Stimulated activated CD4-positive, alpha-beta T cell treated with anti-CD3 and anti-CD28 coated beads, Interleukin-12 subunit alpha, Interleukin-12 subunit beta, amount 100 ng/mL, for 24 hours (primary cell): ENCODE measurements at places on chromosomes 7 and 10.

DNA sequence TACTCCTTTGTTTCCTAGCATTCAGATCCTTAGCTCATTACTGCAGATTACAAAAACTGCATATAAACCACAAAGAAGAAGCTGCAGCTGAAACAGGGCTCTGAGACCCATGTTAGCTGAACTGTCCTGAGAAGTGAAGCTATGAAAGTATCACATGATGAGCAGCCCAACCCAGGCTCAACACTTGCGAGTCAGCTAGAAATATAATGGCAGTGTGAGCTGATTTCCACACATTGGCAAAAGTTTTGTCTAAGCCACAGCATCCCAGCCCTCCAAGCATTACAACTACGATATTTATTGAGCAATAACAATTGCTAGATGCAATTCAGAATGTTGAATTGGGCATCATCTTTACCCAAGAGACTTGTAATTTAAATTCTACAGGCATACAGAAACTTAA, 34.5 kb upstream of the SKAP2 start:
- DNase-seq = no peak

GRCh38 chr7:8590791-8591190, 157.4 kb downstream of the NXPH1 start:
- DNase-seq = no peak

- DNase-seq = no peak
Observed at GRCh38 chr7:105216786-105217185, 171.9 kb downstream of the SRPK2 start.

GRCh38 chr7:18419456-18419855, 76.1 kb upstream of the HDAC9 start:
- no peak for DNase-seq

DNA sequence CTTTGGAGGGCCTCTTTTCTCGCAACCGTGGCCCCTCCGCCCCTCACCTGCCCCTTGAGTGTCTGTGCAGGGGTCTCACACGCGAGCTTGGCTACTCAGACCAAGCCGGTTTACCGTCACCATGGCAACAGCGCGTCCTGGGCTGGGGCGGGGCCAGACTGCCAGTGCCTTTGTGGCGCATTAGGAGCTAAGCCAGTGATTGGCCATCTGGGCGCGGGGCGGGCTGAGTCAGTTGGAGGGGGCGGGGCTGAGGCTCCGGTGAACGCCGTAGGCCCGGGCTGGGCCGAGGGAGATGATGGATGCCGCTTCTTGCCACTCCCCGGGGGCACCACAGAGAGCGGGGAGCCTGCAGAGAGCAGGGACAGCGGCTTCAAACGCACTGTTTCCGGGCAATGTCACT, 48.7 kb upstream of the FXYD4 start:
- DNase-seq = peak; percentile 83

- DNase-seq = no peak
Observed at GRCh38 chr10:130963786-130964522, 347.6 kb downstream of the TCERG1L start.

GRCh38 chr7:13416071-13416470, 573.4 kb downstream of the ETV1 start:
- no peak for DNase-seq

DNA sequence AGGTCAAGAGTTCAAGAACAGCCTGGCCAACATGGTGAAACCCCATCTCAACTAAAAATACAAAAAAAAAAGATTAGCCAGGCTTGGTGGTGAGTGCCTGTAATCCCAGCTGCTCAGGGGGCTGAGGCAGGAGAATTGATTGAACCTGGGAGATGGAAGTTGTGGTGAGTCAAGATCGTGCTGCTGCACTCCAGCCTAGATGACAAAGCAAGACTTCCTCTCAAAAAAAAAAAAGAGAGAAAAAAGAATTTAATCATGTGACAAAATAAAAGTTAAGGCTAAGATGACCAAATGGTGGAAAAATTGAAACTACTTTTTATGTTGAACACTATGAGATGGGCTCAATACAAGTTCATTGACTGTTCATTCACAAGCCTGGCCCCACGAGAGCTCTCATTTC, 141.1 kb upstream of the WDR11 start:
- DNase-seq = no peak

DNA sequence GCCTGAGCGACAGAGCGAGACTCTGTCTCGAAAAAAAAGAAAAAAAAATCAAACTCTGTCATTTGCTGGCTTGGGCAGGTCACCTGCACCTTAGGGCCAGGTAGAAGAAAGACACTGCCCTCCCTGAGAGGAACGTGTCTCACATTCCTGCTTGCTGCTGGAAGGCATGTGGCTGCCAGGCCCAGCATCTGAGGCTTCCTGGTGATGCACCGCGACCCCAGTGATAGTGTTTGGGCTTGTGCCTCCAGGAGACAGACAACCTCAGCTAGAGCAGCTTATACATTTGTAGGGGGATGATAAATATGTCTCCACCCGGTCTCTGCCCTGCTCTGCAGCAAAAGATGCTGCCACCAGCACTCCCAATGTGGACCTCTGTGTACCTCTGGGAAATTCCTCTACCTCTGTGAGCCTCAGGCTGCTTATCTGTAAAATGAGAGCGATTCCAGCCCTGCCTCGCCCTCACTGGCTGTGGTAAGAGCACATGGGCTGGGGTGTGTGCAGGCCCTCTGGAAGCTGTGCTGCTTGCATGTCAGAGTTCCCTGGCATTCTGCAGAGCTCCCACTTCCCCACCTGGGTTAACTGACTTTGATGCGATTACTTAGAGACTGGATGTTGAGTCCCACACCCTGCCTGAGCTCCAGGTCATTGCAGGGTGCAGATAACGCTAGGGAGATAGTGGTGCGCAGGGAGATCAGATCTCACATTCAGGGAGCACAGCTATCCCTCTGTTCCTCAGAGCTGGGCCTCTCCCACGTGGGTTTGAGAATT, 19.9 kb downstream of the SLC29A3 start:
- DNase-seq = no peak

- no peak for DNase-seq
Observed at GRCh38 chr7:30349170-30349569, 64.8 kb downstream of the ZNRF2 start.

GRCh38 chr7:1994931-1995330, 237.8 kb downstream of the MAD1L1 start:
- no peak for DNase-seq

GRCh38 chr10:102812231-102812876, 24.9 kb downstream of the CYP17A1 start:
- no peak for DNase-seq

DNA sequence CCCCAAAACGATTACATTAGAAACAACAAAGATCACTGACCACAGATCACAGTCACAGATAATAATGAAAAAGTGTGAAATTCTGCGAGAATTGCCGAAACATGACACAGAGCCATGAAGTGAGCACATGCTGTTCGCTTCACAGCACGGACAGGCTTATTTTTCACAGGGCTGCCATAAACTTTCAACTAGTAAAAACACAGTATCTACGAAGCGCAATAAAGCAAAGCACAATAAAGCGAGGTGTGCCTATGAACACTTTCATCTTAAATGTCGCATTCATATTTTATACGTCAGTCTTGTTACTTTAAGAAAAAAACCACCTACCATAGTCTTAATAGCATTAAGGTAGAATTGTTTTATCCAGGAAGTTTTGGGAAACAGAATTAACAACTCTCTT, 51.5 kb downstream of the ESYT2 start:
- DNase-seq = no peak

DNA sequence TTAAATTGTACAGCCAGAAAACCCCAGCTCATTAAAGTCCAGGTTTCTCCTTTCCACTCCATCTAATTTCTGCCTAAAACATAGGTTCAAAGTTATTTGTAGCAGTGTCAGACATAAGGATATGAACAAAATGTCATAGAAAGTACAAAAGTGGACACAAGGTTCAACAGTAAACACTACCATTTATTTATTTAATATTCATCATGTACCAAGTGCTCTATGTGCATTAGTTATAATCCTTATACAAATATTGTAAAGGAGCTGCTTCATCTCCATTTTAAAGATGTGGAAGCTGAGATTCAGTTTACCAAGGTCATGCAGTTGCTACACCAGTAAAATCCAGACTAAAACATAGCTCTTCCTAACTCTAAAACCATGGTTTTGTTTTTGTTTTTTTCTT, 52.0 kb upstream of the CDK1 start:
- DNase-seq = no peak

DNA sequence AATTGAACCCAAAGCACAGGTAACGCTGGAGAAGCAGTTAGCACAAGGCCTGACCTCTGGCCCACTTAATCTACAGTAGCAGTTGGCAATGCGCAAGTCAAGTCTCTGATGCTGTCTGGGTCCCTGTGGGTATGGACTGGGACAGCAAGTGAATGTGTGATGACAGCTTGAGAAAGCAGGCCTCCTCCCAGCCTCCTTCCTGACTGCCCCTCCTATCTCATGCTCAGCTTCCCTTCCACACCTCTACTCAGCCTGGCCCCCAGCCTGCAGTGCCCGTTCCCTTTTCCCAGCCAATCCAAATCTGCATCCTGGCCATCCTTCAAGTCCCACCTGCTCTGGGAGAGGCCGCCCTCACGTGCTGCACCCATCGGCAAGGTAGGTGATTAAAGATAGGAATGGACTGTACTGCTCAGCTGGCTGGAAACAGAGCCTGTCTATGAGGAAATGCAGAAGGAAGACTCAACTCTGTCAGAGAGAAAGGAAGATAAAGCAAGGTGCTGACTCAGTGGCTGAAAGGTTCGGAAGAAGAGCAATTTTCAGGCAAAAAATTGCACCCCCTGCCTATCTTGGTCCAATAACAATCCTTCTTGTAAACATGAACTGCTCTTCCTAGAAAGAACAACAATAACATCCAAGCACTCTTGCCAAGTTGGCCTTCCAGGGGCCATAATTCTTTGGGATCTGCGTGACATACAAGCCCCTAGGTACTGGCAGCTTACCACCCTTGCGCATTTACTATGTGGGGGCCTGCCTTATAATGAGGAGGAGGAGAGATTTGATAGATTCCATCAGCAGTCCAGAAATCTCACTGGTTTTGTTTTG, 16.6 kb upstream of the FGFR2 start:
- no peak for DNase-seq

GRCh38 chr10:120580918-120581895, 124.2 kb downstream of the PLPP4 start:
- DNase-seq = no peak

DNA sequence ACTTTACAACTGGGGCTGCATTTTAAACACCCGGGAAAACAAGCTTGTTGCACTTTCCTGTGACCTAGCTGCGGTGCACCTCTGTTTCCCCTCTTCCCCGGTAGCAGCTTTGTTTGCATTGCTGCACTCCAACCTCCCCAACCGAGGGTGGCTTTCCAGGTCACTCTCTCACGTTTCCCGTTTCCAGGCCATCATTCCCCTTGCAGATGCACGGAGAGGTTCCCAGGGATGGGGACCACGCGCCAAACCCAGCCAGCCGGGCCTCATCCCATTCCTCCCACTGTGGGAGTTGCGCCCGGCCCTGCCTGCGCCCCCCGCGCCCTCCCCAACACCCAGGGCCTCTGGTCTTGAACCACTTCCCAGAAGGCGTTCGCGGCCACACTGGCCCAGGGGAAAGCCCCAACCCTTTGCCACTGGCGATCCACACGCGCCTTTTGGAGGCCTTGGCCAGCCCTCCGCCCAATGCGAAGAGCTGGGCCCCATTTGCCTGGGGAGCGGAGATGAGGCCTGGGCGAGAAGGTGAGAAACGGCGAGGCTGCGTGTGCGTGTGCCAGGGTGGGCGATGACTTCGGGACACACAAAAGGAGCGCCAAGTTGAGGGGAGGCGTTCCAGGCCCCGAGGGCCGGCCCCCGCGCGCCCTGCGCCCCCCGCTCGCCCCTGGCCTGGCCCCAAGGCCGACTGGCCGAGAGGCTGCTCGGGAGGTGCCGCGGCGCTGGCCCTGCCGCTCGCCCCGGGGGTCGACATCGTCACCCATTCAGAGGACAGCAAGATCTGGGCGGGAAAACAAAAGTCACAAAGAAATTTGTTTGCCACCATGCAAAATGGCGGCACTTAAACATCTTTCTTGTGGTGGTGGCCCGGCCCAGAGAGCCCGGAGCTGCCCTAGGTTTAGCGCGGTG, 15.9 kb downstream of the SKIDA1 start:
- DNase-seq = no peak

- no peak for DNase-seq
Observed at GRCh38 chr10:77179015-77179695, 458.5 kb downstream of the KCNMA1 start.

GRCh38 chr7:140263277-140263676, 86.5 kb upstream of the KDM7A start:
- no peak for DNase-seq

- no peak for DNase-seq
Observed at GRCh38 chr7:41942468-41943093, 239.7 kb upstream of the INHBA start.

GRCh38 chr10:99369551-99369950, 40.4 kb downstream of the CNNM1 start:
- DNase-seq = no peak

- DNase-seq = no peak
Observed at GRCh38 chr10:69337296-69338132, 59.2 kb downstream of the HK1 start.

DNA sequence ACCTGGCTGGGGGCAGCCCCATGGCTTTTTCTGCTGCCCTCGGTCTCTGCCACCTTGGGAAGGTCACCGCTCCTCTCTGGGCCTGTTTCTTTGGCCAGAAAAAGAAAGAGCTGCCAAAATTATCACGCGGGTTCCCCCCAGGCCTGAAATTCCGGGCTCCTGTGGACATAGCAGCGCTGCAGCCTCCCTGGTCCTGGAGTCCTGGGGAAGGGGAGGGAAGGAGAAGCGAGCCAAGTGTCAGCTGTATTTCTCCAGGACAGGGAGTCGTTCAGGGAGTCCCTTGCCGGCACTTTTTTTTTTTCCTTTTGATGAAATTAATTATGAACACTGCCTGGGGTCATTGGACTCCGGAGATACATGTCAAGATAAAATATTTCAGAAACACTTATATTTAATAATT, 152.3 kb upstream of the GPR26 start:
- DNase-seq = no peak

DNA sequence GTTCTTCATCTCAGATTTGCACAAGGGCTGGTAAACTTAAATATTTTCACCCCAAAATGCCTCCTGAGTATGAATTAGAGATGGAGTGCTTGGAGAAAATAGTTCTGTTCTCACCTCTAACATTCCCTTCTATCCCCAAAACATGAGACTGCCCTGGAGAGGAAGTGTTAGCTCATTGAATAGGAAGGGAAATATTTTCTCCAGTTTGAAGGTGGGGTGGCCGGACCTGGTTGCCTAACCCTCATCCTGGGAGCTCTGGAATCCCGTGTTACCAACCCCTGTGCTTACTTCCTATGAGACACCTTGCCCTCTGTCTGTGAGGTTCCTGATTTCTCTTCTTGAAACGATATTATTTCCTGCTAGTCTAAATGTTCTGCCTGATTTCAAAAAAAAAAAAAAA, 779 bp downstream of the IFIT2 start:
- no peak for DNase-seq

DNA sequence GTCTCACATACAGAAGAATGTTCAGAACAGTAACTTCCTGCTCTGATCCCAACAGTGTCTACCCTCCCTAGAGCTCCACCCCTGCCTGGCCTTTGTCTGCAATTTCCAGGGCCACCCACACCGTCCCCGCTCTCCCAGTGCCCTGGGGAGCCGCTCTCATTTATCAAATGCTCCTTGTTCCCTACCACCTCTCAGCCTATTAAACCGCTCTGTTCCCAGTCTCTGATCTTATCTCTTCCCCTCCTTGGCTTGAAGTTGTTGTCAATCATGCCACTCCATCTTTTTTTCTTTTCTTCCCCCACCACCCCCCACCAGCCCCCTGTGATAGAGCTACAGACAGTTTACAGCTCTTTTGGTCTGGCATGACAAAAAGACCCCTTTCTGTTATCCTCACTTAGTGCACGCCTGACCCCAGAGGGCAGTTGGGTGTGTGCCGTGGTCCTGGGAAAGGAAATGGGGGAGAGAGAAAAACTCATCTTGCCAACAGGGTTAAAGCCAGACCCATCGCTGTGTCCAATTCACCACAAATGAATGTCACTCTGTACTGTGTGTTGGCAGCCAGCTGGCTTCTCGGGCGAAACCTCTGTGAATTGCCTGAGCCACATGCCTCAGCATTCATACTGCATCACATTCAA, 28.8 kb upstream of the HECTD2 start:
- DNase-seq = no peak
